Lower lobe of right lung (tissue), 2 donors: ENCODE measurements at places on chromosomes 12 and 14.
A peak's percentile ranks its signal among the peaks of the same experiment; 100 is the strongest.

- DNase-seq: no peak
Observed at GRCh38 chr14:94989946-94990345, 167.4 kb downstream of the DICER1 start.

DNA sequence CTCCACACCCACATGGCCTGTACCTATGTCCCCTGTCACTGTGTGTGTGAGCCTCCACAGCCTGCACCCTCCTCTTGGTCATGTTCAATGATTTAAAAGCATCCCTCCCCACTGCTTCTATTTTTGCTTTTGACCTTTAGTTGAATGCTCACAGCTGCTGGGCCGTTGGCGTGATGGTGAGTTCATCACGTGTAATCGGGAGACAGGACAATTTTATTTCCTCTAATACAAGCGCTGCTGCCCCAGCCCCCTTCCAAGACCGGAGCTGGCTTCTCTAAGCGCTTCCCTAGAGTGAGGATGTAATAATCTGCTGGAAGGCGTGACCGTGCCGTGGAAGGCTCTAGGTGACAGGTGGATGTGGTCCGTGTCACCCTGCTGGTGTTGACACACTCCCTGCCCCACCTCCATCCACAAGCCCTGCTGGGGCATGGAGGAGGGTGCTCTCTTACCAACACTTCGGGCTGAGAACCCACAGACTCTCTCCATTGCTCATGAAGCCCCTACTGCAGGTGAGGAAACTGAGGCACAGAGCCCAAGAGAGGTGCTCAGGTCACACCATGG lies 25.4 kb downstream of the CCDC85C start:
- DNase-seq: no peak

DNA sequence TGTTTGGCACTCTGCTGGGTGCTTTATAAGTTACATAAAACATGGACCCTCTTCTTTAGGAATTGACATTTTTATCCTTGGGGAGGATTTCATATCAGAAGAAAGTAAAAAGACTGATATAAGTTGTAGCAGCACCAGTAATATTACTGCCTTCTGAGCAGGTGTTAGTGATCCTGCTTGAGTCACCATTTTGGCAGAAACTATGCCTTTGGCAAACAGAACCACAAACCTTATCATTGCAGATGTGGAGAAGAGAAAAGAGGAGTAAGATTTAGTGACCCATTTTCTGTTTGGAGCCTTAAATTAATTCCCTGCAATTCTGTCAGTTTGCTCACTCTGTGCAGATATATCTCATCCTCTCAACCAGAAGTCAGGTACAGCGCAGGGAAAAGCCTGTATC lies 23.0 kb downstream of the ZNF410 start:
- no peak for DNase-seq

DNA sequence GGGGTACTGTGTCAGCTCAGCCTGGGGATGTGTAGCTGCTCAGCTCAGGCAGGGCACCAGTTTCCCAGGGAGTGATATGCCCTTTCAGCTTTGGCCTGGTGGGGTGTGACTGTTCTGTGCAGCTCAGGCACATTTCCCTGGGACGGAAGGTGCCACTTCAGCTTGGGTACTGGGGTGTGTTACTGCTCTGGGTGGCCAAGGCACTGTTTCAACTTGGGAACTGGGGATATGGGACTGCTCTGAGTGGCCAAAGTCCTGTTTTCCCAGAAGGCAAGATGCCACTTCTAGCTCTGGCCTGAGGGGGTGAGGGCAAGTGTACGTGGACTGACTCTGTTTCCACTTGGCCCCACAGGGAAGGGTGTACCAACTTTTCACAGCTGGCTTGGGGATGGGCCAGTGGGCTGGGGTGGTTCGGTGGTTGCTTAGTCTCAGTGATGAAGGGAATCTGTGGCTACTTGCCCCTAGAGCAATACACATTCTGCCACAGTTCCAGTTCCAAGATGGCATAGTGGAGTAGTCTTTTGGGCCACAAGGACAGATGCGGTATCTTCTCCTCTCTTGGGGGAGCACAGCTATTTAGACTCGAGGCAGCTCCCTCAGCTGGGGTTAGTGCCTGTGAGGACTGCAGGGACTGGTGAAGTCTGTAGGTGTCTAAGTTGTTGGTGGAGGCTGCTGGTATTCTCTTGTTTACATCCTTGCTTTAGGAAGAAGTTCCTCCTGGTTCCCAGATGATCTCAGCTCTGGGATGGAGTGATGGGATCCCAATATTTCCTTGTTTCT lies 26.4 kb downstream of the TBC1D15 start:
- no peak for DNase-seq

GRCh38 chr12:53728206-53728605 lies 954 bp upstream of the CALCOCO1 start:
- no peak for DNase-seq

DNA sequence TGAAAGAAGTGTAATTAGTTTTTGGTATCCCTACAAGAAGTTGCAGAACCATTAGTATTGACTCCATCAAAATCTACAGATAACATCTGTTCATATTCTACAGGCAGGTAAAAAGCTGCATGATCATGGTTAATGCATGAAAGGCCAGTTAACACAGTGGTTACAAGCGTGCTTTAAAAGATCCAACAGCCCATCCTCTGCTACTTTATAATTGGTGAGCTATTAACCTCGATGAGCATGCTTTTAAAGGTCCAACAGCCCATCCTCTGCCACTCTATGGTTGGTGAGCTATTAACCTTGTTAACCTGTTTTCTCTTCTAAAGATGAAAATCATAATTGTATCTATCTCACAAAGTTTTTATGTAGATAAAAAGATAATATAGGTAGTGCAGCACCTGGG lies 289.3 kb downstream of the DUSP6 start:
- no peak for DNase-seq

DNA sequence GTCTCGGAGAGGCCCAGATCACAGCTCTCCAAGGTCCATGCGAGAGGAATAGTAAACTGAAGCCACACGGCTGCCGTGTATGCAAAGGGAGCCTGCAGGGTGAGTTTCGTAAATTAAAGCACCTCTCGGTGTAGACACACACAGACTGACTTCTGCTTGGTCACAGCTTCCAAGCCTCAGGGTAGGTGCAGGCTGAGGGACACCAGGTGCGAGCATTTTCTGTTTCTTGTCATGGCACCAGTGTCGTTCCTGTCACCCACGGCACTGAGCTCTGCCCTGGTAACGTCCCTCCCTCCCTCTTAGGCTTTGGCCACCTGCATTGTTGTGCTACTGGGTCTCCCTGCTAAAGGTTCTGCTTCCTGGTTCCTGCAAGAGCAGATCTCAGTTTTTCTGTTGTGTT lies 76.2 kb upstream of the DYNC1H1 start:
- no peak for DNase-seq

DNA sequence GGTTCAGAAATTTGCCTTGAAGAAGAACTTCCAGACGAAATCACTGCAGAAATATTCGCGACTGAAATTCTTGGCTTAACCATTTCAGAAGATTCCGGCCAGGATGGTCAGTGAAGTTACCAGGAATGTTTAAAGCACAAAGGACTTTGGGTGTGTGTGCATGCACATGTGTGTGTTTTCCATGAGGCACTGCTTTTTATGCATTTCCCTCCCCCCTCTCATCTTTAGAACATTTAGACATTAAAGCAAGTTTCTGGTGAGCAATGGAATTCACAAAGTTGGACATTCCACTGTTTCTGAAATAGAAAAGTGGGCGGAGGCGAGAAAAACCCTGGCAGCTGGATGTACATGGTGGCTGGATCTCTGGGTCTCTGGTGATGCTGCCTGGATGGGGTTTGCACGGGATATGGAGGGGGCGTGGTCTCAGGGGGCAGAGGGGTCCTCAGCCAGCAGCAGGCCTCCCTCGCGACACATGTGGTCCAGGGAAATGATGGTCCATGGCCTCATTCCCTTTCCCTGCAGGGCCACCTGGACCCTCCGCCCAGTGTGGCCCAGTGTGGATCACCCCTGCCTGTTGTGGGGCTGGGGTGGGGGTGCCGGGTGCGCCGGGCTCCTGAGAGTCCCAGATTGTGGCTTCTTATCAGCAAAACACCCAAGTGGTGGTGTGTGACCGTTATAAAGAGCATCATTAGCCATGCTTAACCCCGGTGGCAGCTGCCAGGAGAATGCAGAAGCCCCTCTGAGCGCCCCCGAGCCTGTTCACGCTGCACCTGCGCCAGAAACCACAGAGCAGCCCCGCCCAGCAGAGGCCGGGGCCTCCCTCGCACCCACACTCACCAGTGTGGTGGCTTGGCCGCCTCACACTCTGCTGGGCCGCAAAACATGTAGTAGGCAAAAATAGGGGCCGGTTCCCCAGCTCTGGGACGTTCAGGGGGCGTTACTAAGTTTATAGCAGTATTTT lies 17.8 kb upstream of the BCL7A start:
- DNase-seq: peak; percentile 30

- no peak for DNase-seq
Observed at GRCh38 chr14:87131879-87132278, 861.1 kb downstream of the GALC start.

DNA sequence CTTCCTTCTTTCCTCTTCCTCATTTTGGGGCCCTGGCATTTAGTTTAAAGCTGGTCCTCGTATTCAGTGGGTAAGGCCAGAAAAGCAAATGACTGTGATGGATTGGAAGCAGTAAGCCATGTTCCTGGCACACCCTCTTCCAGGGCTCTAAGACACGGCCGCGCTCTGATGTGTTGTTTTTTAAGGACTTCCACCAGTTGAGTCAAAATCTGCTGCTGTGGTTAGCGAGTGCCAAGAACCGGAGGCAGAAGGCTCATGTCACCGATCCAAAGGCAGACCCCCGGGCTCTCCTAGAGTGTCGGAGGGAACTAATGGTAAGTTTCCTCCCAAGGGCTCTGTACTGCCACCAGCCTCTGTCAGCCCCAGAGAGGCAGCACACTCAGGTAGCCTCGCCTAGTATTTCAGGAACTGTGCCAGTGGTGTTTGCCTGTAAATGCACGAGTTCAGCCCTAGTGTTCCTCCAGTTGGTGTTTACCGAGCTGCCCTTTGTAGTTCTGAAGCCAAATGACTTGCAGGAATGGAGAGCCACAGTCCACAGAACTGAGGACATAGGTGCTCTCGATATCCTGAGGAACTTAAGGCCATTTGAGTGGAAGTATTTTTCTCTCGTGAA lies 72.7 kb downstream of the ESR2 start:
- no peak for DNase-seq

GRCh38 chr14:99733211-99733539 lies 49.1 kb downstream of the CYP46A1 start:
- DNase-seq: no peak

DNA sequence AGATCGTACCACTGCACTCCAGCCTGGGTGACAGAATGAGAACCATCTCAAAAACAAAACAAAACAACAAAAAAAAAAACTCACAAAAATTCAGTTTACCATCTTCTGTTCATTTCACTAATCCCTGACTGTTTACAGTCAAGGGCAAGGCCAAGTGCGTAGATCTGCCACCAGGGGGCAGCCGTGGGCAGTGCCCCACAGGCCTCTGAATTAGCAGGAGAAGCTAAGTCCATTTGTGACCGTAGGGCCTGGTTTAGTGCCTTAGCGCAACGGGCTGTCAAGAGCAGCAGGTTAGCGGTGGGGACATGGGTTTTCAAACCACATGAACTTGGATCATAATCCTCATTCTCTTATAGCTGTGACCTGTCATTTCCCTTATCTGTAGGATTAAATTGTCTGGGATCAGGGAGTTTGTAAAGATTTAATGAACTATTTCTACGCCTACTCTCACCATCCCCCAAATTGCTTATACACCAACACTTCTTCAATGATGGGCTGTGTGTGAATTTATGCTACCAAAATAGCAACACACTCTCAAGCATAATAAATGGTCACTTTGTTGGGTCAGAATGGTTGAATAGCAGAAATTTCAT lies 49.0 kb downstream of the KCTD10 start:
- DNase-seq: peak; percentile 85

GRCh38 chr14:96592591-96593386 lies 90.6 kb downstream of the PAPOLA start:
- DNase-seq: peak; percentile 53

GRCh38 chr14:65959563-65960024 lies 526.6 kb upstream of the CCDC196 start:
- no peak for DNase-seq

- DNase-seq: no peak
Observed at GRCh38 chr12:93707836-93708235, 30.7 kb downstream of the CRADD start.

DNA sequence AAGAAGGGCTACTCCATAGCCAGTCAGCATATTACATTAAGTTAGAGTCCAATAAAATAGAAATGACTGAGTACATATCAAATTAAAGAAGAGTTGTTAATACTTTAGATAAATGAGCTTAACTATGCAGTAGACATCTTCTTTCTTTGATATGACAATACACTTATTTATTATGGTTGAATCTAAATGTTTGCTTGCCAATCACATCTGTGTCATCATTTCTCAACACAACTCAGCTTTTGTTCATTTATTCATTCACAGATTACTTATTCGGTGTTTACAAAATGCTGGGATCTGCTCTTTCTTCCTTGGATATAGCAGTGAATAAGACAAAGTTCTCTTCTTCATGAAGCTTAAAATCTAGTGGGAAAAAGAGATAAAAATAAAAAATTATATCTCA lies 614.6 kb upstream of the ATP2B1 start:
- no peak for DNase-seq

DNA sequence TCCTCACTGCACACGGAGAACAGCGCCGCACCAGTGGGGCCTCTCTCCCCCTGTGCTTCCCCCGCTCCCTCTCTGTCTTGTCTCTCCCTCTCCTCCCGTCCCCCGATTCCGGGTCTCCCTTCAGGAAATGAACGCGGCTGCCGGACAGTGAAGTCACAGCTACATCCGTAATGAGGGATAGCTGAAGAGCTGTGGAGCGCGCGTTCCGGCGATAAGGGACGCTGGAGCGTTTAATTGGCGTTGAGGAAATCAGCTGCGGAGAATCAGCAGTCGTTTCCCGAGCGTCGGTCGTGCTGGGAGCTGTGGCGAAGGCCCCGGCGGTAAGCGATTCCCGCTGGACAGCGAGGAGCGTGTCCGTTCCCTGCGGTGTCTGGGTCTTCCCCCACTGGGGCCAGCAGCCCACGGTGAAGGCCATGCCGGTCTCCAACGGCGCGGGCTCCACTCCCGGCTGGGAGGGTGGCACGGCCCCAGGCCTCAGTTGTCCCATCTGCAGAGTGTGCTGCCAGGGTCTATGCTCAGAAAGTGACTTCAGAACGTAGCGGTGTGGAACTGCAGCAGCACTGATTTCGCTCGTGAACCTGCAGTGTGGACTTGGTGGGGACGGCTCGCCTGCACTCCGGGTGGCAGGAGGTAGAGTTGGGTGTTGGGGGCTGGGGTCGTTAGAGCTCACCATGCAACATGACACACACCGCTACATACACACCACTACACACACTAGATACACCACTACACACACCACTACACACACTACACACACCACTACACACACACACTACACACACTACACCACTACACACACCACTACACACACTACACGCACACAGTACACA lies 10.9 kb downstream of the NOC4L start:
- peak; percentile 42 for DNase-seq

GRCh38 chr14:34043627-34044372 lies 92.9 kb upstream of the EGLN3 start:
- no peak for DNase-seq
